ENCODE measurements at places on chromosomes 13 and 19.

GRCh38 chr13:109899316-109899715 lies 112.9 kb upstream of the IRS2 start:
- no peak overlapping the region for H3K27ac ChIP-seq
- no peak for DNase-seq
- H3K27me3 ChIP-seq: no peaks in the 10 kb centered on the region
- H3K4me1 ChIP-seq: peaks cover 1% of the 10 kb centered on the region

GRCh38 chr13:106373304-106373988 lies 162.0 kb downstream of the EFNB2 start:
- no peak overlapping the region for H3K4me3 ChIP-seq
- H3K27ac ChIP-seq: no peak overlapping the region
- DNase-seq: peak; percentile 47
- peaks cover 20% of the 10 kb centered on the region for H3K4me1 ChIP-seq
- no peaks in the 10 kb centered on the region for H3K36me3 ChIP-seq

- H3K27me3 ChIP-seq: no peaks in the 10 kb centered on the region
- peaks cover 29% of the 10 kb centered on the region for H3K4me1 ChIP-seq
- peak overlapping the region; percentile 69 for H3K4me3 ChIP-seq
- no peak overlapping the region for H3K27ac ChIP-seq
- no peaks in the 10 kb centered on the region for H3K36me3 ChIP-seq
Observed at GRCh38 chr19:14073925-14074838, 1.6 kb downstream of the MISP3 start.

DNA sequence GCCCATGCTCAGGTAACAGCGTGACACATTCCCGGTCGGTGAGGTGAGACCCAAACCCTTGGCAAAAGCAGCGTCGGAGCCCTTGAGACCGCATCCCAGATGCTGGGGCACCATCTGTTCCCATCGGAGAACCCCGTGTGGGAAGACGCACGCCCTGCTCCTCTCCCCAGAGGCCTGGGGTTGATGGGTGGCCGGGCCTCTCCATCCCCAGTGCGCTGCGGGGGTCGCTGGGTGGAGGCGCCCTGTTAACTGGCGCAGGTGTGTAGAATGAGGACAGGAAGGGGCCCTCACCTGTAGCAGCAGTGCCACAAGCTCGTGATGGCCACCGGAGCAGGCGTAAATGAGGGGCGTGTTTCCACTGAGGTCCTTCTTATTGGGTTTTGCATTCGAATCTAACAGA lies 24.6 kb downstream of the PDCD5 start:
- DNase-seq: no peak
- no peak overlapping the region for H3K27ac ChIP-seq
- peaks cover 66% of the 10 kb centered on the region for H3K36me3 ChIP-seq
- no peaks in the 10 kb centered on the region for H3K27me3 ChIP-seq

DNA sequence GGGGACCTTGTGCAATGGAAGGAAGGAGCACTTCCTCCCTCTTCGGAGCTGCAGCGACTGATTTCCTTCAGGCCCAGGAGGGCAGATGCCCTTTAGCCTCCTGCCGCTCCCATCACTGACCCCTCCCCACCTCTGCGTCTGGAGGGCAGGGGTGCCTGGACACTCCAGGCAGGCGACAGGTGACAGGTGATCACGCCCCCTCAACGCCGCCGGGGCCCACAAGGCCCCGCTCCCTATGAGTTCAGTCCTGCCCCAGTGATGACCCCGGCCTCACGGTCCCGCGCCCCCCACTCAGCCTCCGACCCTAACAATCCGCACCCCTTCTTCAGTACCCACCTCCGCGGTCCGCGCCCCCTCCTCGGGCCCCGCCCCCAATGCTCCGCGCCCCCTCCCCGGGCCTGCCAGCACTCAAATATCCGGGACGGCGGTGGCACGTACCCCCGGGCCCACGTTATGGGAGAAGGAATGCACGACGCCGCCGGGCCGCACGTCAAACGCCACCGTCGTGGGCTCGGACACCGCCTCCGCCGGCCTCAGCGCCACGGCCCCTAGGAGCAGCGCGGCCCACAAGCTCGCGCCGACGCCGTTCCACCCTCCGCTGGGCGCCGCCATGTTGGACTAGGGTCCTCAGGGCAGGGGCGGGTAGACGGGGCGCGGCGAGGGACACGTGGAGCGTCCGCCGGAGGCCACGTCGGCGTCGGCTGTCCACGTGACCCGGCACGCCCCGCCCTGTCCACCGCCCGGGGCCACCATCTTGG lies at the start of gene MYDGF:
MYDGF (minus strand) TSS at position 620 of the 758 bp plus-strand sequence; CDS start at position 612, 8 bp downstream.
- H3K27ac ChIP-seq: peak within 1 kb of the TSS; percentile 65
- H3K36me3 ChIP-seq: peaks cover 39% of the 10 kb centered on the region
- DNase-seq: peak; percentile 90
- peaks cover 19% of the 10 kb centered on the region for H3K4me1 ChIP-seq

- peak overlapping the region; percentile 89 for H3K4me3 ChIP-seq
- H3K27ac ChIP-seq: peak overlapping the region; percentile 31
- DNase-seq: peak; percentile 88
- H3K4me1 ChIP-seq: peaks cover 30% of the 10 kb centered on the region
- H3K36me3 ChIP-seq: peaks cover 53% of the 10 kb centered on the region
Observed at GRCh38 chr19:1847684-1848398, 442 bp downstream of the REXO1 start.

DNA sequence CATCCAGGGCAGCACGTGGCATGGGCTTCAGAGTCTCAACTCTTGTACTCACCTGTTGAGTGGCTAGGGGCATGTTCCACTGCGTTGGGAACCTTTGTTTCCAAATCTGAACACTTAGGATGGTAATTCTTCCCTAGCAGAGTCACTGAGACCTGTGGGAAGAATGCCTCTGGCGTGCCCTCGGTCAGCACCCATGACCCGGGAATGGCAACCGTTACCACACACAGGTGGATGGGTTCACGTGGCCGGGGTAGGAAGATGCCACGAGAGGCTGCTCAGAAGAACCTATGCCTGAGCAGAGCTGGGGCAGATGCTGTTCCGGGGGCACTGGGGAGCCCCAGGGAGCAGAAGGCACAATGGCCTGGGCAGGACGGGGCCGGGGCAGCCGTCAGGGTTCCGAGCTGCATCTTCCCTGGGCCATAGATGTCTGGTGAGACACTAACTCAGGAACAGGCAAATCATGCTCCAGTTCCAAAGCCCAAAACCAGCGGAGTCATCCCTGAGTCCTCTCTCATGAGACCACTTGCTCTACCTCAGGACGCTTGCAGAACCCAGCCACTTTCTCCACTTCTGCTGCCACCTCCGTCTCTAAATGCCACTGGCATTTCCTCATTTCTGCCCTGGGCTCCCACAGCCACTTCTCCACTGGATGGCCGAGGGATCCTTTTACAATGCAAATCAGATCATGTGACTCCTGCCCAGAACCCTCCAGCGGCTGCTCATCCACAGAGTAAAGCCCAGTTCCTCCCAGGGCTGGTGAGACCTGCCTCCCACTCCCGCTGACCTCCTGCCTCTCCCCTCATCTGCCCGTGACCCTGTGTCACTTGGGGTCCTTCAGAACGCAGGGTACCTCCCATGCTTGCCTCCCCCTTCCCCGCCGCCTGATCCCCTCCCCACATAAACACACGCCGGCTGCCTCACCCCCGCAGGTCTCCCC lies 36.7 kb downstream of the FAM124A start:
- no peak overlapping the region for H3K27ac ChIP-seq
- no peak overlapping the region for H3K4me3 ChIP-seq
- H3K27me3 ChIP-seq: peaks cover 3% of the 10 kb centered on the region
- DNase-seq: no peak

GRCh38 chr13:96652506-96652905 lies 341.8 kb downstream of the OXGR1 start:
- no peaks in the 10 kb centered on the region for H3K4me1 ChIP-seq
- H3K36me3 ChIP-seq: no peaks in the 10 kb centered on the region
- no peak overlapping the region for H3K27ac ChIP-seq
- no peak overlapping the region for H3K4me3 ChIP-seq

DNA sequence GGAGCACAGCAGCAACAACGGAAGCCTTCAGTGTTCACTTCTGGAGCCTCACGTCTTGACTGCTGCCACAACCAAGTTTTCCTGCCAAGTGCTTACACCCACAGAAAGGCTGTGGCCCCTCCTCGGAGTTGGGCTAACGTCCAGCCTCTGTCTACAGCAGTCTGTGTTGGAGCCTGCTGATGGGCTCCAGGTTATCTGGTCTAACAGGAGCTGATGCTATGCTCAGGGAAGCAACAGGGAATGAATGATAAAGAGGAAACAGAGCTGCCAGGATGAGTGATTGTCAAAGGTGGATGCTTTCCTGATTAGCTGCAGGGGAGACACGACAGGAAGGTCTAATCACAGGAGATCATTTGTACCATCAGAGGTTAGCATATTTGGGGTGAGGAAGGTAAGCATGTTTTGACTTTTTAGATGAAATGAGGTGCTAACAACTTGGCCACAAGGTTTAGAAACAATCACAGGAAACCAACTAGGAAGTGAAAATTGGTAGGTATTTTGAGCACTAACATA lies 53.8 kb upstream of the RCBTB2 start:
- peaks cover 10% of the 10 kb centered on the region for H3K4me1 ChIP-seq
- no peak overlapping the region for H3K27ac ChIP-seq
- no peaks in the 10 kb centered on the region for H3K36me3 ChIP-seq

DNA sequence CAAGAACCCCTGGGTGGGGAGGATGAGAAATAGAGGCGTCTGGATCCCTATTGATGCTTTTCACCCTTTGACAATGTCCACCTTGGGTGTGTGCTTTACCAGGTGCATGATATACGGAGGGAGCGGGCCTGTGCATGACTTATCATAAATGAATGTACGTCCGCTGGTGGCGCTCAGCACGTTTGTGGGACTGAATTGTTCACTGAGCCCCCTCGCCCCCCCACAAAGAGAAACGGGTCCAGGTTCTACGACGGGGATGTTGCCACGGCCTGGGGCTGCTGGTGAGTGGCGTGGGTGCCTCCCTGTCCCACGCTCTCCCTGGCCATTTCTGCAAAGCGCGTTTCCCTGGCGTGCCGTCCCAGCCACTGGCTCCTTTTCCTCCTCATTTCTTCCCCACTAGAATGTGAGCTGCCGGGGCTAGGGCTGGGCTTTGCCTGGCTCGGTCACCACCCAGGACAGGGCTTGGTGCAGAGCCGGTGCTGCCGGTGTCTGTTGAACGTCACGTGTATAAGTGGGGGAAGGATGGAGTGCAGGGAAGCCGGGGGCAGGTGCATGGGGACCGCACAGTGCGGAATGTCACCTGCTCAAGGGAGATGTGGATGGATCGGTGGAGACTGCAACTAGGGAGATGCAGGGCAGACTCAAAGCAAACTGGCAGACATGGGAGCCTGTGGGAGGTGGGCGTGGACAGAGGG lies 21.6 kb downstream of the LRRC4B start:
- no peak overlapping the region for H3K27ac ChIP-seq
- DNase-seq: no peak
- H3K27me3 ChIP-seq: no peaks in the 10 kb centered on the region
- H3K4me3 ChIP-seq: no peak overlapping the region
- no peaks in the 10 kb centered on the region for H3K36me3 ChIP-seq

DNA sequence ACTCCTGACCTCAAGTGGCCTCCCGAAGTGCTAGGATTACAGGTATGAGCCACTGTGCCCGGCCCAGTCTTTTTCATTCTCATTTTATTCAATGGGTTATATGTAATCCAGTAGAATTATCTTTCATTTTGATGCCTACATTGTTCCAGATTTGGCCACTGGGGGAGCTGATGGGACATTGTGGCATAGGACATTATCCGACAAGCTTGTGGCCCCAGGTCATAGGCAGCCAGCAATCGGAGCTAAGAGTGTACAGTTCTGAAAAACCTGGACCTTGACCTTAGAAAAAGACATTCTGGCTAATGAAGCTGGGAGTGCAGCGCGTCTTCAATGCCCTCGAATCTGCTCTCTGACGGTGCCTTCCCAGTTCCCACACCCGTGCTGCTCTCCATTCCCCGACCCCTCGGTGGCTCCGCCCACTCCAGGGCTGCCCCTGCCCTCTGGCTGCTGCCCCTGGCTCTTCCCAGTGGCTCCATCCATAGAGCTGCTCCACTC lies 108.7 kb downstream of the TEX29 start:
- peaks cover 47% of the 10 kb centered on the region for H3K27me3 ChIP-seq
- H3K27ac ChIP-seq: no peak overlapping the region
- peak; percentile 4 for DNase-seq
- peaks cover 2% of the 10 kb centered on the region for H3K4me1 ChIP-seq
- H3K36me3 ChIP-seq: no peaks in the 10 kb centered on the region

GRCh38 chr19:12766051-12766521 lies 9.3 kb downstream of the HOOK2 start:
- peaks cover 4% of the 10 kb centered on the region for H3K4me1 ChIP-seq
- H3K27ac ChIP-seq: no peak overlapping the region
- no peak overlapping the region for H3K4me3 ChIP-seq
- peaks cover 70% of the 10 kb centered on the region for H3K36me3 ChIP-seq
- DNase-seq: no peak

- H3K27me3 ChIP-seq: no peaks in the 10 kb centered on the region
- no peak overlapping the region for H3K27ac ChIP-seq
- H3K4me3 ChIP-seq: peak overlapping the region; percentile 93
- peak; percentile 56 for DNase-seq
- H3K4me1 ChIP-seq: peaks cover 13% of the 10 kb centered on the region
Observed at GRCh38 chr19:10230173-10230860, 814 bp downstream of the S1PR2 start.

DNA sequence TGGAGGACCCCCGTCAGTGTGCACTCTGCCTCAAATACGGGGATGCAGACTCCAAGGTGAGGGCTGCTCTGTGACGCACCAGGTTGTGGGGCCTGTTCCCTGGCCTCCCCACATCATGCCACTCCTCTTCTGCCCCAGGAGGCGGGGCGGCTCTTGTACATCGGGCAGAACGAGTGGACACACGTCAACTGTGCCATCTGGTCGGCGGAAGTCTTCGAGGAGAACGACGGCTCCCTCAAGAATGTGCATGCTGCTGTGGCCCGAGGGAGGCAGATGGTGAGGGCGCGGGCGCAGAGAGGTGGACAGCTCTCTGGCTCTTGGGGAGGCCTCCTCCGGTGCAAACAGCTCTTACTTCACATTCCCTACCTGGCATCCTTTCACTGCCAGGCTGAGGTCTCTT lies 11.2 kb downstream of the KMT2B start:
- H3K27ac ChIP-seq: no peak overlapping the region

DNA sequence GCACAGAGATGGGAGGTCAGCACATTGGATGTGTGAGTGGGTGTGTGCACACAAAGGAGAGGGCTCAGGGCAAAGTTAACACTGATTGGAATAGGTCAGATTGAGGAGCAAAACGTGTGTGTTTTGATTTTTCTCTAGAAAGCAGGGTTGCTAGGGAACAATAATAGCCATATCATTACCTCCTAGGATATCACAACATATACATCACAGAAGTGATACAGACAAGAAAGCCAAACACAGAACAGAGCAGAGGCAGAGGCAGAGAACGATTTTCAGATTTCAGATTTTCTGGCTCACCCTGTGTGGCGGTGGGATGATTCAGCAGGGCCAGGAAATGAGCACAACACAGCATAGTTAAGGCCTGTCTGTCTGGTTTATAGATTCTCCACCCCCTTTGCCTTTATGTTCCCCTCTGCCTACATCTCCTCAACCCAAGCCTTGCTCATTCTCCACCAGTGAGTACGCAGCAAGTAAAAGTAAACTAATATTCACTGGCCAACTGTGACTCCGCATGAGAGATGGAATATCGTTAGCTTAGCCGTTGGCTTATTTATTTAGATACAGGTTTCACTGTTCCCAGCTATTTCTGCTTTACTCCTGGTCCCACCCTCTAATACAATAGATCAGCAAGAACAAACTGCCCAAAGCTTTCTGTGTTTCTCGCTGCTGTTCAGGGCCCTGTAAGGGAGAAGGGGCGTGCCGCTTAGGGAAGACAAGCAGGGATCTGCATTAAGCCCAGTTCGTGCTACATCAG lies 182.7 kb upstream of the TSC22D1 start:
- peaks cover 9% of the 10 kb centered on the region for H3K4me1 ChIP-seq
- no peak overlapping the region for H3K4me3 ChIP-seq
- H3K27me3 ChIP-seq: no peaks in the 10 kb centered on the region
- H3K36me3 ChIP-seq: no peaks in the 10 kb centered on the region
- DNase-seq: peak; percentile 91

GRCh38 chr19:5961969-5962945 lies 15.7 kb downstream of the RANBP3 start:
- peak; percentile 88 for DNase-seq
- peak overlapping the region; percentile 78 for H3K27ac ChIP-seq
- H3K27me3 ChIP-seq: no peaks in the 10 kb centered on the region
- peaks cover 28% of the 10 kb centered on the region for H3K36me3 ChIP-seq
- peaks cover 41% of the 10 kb centered on the region for H3K4me1 ChIP-seq
- no peak overlapping the region for H3K4me3 ChIP-seq

Data from mesenchymal stem cell (in vitro differentiated cells and primary cell).